ENCODE measurements at places on chromosomes 5 and 9.

- no peak for DNase-seq
Measured at GRCh38 chr9:110266795-110267194, 10.5 kb upstream of the TXN start.

DNA sequence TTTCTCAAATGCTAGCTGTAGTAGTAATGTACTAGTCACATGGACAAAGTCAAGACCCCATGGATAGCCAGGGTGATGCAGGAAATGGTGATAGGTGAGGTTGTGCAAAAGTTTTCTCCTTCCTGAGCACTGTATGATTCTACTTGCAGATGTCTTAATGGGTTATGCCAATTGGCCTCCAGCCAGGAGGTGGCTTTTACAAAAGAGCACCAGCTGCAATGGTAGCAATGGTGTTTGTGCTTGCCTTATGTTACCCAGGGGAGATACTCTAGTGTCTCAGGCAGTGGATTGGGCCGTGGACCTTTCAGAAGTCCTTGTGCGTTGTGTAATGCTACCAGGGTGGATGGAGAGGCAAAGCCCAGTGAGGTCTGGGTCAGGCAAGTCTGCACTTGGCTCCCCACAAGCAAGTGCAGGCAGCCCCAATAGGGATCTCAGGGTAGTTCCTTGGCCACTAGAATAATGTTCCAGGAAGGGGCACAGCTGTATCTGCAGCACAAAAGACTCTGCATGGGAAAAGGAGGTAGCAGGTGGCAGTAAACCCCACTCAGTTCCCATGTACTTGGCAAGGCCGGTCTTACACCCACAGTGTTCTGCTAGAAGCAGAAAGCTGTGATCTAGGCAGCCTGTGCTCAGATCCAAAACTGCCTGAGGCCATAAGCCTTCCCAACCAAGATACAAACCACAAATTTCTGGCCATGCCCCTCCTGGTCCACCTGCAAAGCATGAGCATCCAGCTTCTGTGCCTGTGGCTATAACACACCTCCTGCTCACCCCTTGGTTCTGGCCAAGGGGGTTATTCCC, 46.4 kb upstream of the EDIL3 start:
- DNase-seq = no peak

DNA sequence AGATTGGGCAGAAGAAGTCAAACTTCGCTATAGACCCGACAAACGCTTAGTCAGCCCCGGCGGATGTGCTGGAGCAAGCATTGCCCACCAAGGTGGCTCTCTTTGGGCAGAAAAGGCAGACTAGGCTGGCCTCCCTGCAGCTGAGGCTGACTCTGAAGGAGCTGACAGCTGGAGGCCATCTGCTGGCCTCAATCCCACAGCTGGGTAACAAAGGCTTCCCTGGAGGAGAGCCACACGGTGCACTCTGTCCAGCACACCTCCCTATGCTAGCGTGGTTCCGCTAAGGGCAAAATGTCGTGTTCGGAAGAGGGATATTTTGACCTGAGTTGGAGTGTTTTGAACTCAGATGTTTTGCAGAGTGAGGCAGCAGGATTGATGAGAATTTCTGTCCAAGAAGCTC, 103.5 kb upstream of the PTCH1 start:
- DNase-seq = no peak

GRCh38 chr5:59893429-59894227, at the start of gene PDE4D:
TSS of gene PDE4D (minus strand) at chr5:59893726.
- no peak for DNase-seq

- no peak for DNase-seq
Measured at GRCh38 chr5:73030531-73030930, 74.7 kb downstream of the FCHO2 start.

DNA sequence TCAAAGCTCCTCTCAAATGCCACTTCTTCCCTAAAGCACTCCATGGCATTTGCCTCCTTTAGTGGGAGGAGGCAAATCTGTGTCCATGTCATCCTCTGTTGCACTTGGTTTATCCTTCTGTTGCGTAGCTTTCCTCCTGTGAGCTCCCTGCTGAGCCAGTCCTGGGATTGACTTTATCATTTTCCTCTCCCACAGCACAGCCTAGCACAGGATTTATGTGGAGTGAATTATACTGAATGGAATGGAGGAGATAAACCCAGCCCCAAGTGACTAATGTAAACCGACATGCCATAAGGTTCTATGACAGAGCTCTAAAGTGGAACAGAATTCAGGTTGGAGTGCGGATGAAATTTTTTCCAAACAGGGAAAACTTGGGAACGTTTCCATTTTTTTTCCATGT, 26.4 kb upstream of the TOMM5 start:
- DNase-seq = no peak

- DNase-seq = no peak
Measured at GRCh38 chr9:112408275-112408674, 28.4 kb downstream of the HSDL2 start.

- DNase-seq = no peak
Measured at GRCh38 chr9:37362430-37362829, 60.1 kb upstream of the GRHPR start.

DNA sequence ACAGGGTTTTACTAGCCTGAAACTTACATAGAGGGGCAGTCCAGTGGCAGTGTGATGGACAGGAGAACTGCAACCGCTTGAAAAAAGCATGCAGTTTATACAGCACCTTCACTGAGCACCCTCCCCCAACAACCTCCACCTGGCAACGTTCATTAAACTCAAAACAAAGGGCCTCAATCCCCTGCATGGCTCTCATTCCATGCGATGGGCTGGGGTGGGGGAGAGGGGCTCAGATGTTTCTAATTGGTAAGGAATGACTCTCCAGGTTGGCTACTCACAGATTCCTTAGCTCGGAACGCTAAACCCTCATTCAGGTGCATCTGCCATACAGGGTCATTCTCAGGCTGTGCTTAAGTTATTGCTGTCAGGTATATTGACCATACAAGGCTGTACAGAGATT, 80.9 kb upstream of the ITGA1 start:
- DNase-seq = no peak

GRCh38 chr9:23537192-23538066, 288.6 kb downstream of the ELAVL2 start:
- DNase-seq = no peak

DNA sequence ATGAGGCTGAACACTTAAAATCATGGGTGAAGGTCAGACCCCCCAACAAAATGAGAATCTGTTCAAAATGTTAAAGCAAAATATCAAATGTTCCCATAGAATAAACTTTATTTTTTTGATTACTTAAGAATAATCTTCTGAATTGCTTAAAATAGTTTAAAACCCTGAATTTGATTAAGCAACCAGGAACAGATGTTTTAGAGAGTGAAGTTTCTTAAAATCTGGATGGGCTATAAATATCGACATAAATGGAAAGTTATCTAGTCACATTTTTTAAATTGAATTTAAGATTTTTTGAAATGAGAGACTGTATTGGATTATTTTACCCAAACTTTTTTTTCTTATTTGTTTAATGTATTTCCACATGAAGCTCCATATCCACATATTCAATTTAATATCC, 98.5 kb downstream of the ADAMTS12 start:
- DNase-seq = no peak

DNA sequence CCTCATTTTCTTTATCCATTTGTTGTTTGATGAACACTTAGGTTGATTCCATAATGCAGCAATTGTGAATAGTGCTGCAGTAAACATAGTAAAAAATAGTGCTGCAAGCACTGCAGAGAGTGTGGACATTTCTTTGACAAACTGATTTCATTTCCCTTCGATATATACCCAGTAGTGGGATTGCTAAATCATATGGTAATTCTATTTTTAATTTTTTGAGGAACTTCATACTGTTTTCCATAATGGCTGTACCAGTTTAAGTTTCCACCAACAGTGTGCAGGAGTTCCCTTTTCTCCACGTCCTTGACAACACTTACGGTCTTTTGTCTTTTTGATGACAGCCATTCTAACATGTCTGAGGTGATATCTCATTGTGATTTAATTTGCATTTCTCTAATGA, 138.2 kb upstream of the PLPPR1 start:
- no peak for DNase-seq

DNA sequence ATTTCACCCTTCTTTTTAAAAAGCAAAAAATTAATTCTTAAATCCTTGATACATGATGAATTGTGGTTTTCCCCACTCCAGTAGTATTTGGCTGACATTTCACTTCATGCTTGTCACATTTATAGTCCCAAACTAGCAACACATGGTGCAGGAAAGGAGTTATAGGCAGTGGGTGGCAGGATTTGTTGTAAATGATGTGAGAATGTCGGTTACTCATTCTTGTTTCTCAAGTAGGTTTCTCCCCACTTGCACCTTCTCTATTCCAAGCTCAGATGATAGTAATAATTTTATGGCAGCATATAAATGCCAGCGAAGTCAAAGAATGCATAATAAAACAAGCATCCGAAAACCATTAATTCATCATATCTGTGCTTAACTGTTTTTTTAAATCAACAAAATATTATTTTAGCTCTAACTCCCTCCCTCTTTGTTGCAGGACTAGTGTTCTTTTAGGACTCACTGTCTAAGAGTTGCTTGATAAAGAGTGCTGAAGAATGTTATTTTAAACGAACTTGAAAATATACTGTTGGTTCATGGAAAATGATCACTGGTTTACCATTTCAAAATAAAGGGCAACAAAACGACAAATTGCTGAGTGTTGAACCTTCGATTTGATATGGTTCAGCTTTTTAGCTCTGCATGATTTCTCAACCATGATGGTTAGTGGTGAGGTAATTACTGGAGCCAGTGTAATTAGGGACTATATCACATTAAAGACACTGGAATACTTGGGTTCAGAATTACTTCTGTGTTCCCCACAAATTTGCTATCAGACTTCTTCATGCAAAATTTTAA, 88.1 kb upstream of the ADAMTSL1 start:
- no peak for DNase-seq

DNA sequence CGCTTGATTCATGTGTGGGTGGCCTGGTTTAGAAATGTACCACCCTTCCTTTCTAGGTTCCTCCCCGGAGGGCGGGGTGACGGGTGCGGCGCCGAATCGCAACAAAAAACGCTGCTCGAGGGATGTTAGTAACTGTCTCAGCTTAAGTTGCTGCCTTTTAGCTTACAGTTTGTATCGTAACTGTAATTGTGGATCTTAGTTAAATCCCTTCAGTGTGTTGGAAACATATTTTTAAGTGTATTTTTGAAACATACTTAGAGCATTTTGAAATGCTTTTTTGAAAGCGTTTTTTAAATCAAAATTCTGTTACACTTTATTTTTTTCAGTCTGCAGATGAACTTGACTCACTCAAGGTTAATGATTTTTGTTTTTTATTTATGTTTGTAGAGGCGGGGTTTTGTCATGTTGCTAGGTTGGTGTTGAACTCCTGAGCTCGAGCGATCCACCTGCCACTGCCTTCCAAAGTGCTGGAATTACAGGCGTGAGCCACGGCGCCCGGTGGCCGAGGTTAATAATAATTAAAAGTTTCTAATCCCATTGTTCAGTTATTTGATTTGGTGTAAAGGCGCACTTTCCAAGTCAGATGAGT, 997 bp upstream of the CHD1 start:
- DNase-seq = no peak

DNA sequence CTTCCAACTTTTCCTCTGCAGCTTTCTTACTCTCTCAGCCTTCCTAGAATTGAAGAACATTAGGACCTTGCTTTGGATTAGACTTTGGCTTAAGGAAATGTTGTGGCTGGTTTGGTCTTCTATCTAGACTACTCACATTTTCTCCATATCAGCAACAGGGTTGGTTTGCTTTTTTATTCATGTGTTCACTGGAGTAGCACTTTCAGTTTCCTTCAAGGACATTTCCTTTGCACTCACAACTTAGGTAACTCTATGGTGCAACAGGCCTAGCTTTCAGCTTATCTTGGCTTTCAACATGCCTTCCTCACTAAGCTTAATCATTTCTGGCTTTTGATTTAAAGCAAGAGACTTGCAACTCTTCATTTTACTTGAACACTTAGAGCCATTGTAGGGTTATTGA, 153.1 kb downstream of the CCDC192 start:
- DNase-seq = no peak

- DNase-seq = no peak
Measured at GRCh38 chr5:132776131-132776937, 705 bp downstream of the SEPTIN8 start.

GRCh38 chr9:127308652-127309434, 44.3 kb downstream of the GARNL3 start:
- peak; percentile 2 for DNase-seq

DNA sequence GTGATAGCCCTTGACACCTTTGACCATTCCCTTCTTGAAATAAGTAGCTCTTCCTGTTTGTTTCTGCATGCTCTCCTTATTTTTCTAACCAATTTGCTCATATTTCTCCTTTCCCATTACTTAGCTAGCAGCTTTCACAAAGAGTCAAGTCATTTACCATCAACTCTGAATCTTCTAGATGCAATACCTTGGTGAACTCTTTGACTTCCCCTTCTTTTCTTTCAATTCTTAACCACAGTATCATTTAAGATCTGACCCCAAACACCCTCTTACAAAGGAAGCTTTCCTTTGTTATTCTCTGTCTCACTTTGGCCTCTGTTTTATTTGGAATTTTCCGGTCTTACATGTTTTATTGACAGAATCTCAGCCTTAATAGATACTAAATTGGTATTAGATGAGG, 14.0 kb downstream of the NFX1 start:
- DNase-seq = no peak
